ENCODE measurements at places on chromosomes 3 and 15. TPM values are rescaled to one million over a fixed set of nuclear protein-coding genes. Genes with fewer than 3 reads are reported as not detected.
A peak's percentile ranks its signal among the peaks of the same experiment; 100 is the strongest.

The SERINC4 gene
- 0.47 TPM for polyA plus RNA-seq

DNA sequence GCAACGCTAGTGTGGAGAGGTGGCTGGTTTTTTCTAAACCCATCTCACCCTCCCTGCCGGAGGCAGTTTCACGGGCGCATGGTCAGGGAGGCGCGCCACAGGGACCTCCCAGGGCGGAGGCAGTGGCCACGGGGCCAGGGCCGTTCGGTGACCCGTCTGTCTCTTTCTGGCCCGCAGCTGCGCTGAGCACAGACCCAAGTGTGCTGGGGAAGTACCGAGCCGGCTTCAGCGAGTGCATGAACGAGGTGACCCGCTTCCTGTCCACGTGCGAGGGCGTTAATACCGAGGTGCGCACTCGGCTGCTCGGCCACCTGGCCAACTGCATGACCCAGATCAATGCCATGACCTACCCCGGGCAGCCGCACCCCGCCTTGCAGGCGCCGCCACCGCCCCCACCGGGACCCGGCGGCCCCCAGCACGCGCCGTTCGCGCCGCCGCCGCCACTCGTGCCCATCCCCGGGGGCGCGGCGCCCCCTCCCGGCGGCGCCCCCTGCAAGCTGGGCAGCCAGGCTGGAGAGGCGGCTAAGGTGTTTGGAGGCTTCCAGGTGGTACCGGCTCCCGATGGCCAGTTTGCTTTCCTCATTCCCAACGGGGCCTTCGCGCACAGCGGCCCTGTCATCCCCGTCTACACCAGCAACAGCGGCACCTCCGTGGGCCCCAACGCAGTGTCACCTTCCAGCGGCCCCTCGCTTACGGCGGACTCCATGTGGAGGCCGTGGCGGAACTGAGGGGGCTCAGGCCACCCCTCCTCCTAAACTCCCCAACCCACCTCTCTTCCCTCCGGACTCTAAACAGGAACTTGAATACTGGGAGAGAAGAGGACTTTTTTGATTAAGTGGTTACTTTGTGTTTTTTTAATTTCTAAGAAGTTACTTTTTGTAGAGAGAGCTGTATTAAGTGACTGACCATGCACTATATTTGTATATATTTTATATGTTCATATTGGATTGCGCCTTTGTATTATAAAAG is 1.8 kb downstream of the HES1 start:
- H3K4me3 ChIP-seq, result peak overlapping the region; percentile 87
- peak; percentile 79 for DNase-seq
- no peaks in the 10 kb centered on the region for H3K36me3 ChIP-seq
- peak overlapping the region; percentile 96 for H3K27ac ChIP-seq

The IDH2 gene
- polyA plus RNA-seq, result 545 TPM

- no peaks in the 10 kb centered on the region for H3K36me3 ChIP-seq
- no peak overlapping the region for H3K4me3 ChIP-seq
- H3K4me1 ChIP-seq, result peaks cover 3% of the 10 kb centered on the region
- no peak for DNase-seq
Observed at GRCh38 chr3:69880069-69880640, 119.4 kb upstream of the SAMMSON start.

The TAGLN3 gene
- polyA plus RNA-seq, result 5.7 TPM

DNA sequence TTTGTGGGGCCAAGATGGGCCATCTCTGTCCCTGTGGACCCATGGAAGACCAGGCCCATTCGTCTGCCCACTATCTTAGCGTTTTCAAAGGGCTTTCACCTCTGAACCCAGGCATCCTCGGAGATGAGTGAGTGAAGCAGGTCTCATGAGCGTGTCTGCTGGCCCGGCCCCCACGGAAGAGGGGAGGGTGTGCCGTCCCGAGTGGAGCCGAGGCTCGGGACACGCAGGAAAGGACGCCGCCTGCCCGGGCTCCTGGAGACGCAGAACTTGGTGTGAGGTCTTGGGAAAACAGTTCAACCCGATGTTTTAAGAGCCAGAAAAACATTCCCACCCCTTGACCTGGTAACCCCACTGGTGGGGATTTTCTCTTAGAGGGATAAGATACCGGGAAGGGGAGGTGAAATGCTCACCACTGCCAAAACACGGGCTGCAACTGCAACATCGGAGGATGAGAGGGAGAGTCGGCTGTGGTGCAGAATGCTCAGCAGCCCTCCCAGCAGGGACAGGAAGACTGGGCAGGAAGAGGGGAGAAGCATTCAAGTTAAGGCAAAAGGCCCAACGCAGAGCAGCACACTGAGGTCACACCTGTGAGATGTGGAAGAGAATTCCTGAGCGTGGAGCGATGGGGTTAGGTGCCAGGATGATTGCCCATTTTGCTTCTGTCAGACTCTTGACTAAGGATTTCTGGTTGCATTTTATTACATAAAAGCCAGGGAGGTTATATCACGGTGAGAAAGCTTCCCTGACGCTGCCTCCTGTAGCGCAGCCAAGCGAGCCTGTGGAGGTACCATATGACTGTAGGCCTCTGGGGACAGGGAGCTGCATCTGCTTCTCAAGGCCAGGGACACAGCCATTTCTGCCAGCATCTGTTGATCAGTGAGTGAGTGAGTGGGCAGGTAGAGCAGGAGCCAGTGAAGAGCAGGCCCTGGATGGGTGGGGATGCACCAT is 14.1 kb upstream of the STAB1 start:
- no peak overlapping the region for H3K4me3 ChIP-seq
- DNase-seq, result no peak
- H3K4me1 ChIP-seq, result no peaks in the 10 kb centered on the region
- no peaks in the 10 kb centered on the region for H3K27me3 ChIP-seq
- no peak overlapping the region for H3K27ac ChIP-seq

DNA sequence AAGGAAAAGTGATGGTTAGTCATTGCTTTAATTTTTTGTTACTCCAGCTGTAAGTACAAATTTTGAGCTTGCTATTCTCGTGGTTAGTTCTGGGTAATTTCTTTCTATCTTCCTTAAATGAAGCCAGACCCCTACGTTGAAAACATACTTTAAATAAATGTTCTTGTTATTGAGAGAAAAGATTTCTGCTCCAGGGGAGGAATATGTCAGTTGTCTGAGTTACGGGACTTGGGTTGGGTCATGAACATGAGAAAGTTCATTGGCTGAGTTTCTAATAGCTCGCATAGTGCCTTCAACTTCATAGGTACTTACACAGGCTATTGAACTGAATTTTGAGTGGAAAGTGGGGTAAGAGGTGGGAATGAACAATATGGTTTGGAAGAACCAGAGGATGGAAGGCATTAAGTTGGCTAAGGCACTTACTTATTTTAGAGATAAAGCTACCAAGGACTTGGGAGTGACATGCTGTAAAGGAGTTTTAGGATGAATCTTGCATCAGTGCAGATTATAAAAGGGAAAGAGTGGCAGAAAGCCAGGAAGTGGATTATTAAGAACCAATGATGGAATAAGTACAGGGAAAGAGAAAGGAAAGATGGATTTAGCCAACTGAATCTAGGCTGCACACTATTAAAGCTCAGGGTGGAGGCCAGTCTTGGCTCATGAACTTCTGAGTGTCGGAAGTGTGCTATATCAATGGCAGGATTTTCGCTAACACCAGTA is 1.4 kb downstream of the RPSA start:
- peak overlapping the region; percentile 92 for H3K4me3 ChIP-seq
- DNase-seq, result no peak
- H3K27ac ChIP-seq, result no peak overlapping the region
- no peaks in the 10 kb centered on the region for H3K27me3 ChIP-seq

DNA sequence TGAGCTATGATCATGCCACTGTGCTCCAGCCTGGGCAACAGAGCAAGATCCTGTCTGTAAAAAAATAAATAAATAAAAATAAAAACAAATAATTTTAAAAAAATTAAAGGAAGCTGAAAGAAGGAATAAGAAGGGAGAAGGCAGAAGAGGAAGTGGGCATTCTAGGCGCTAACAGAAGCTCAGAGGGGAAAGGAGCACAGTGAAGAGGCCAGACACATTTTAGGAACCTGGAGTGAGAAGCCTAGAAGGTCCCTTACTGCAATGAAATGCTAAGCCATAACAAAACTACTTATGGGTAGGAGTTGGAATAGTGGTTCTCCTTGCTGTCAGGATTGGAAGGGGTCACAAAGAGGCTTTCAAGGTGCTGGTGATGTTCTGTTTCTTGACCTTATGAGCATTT is 64.0 kb downstream of the ITGB5 start:
- H3K27me3 ChIP-seq, result no peaks in the 10 kb centered on the region
- DNase-seq, result no peak
- peaks cover 3% of the 10 kb centered on the region for H3K36me3 ChIP-seq

- peak within 1 kb of the TSS; percentile 64 for H3K4me3 ChIP-seq
- peak within 1 kb of the TSS; percentile 63 for H3K27ac ChIP-seq
- no peaks in the 10 kb centered on the region for H3K36me3 ChIP-seq
- DNase-seq, result peak; percentile 79
Observed at GRCh38 chr3:124033360-124034015, 41.6 kb upstream of the ROPN1 start.

GRCh38 chr3:47404431-47404876 is 23.6 kb downstream of the PTPN23 start:
- no peak overlapping the region for H3K27ac ChIP-seq
- H3K27me3 ChIP-seq, result no peaks in the 10 kb centered on the region
- peaks cover 10% of the 10 kb centered on the region for H3K36me3 ChIP-seq
- H3K4me3 ChIP-seq, result no peak overlapping the region
- DNase-seq, result no peak

- peaks cover 63% of the 10 kb centered on the region for H3K36me3 ChIP-seq
- no peaks in the 10 kb centered on the region for H3K27me3 ChIP-seq
- H3K4me3 ChIP-seq, result no peak overlapping the region
- H3K4me1 ChIP-seq, result peaks cover 1% of the 10 kb centered on the region
- no peak for DNase-seq
- peak overlapping the region; percentile 23 for H3K27ac ChIP-seq
Observed at GRCh38 chr15:30956216-30957124, 35.0 kb downstream of the MTMR10 start.

DNA sequence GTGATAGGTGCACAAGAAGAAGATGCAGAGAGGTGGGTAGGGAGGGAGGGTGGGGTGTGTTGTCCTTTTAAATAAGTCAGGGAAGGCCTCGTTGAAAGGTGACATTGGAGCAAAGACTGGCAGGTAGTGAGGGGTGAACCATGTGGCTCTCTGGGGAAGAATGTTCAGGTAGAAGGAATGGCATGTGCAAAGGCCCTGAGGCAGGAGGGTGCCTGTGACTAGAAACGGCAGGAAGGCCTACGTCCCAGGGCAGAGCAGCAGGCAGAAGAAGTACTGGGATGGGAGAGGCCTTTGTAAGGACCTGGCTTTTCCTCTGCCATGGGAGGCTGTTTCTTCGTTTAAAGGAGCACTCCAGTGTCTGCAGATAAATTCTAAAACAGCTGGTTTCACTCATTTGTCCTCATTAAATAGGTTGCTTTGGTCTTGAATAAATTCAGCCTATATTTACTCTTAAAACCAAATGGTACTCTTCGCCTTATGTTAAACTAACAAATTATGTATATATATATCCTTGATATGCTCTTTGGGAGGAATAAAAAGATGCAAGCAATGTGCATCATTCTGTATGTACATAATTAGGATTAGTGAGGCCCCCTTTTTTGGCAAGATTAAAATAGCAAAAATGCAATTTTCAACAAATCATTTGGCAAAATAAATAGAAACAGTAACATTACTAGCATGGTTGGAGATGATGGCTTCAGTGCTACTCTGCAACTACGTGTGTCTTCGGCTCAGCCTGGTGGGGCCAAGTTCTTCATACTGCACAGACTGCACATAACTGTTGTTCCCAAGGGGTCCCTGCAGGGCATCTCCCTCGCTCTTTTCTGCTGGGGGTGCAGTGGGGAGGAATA is 151.4 kb downstream of the KLF13 start:
- H3K27me3 ChIP-seq, result peaks cover 4% of the 10 kb centered on the region
- H3K4me3 ChIP-seq, result no peak overlapping the region
- no peak overlapping the region for H3K27ac ChIP-seq
- no peaks in the 10 kb centered on the region for H3K36me3 ChIP-seq
- H3K4me1 ChIP-seq, result peaks cover under 1% of the 10 kb centered on the region
- DNase-seq, result no peak

The NR2F2 gene
- 42.5 TPM for polyA plus RNA-seq

DNA sequence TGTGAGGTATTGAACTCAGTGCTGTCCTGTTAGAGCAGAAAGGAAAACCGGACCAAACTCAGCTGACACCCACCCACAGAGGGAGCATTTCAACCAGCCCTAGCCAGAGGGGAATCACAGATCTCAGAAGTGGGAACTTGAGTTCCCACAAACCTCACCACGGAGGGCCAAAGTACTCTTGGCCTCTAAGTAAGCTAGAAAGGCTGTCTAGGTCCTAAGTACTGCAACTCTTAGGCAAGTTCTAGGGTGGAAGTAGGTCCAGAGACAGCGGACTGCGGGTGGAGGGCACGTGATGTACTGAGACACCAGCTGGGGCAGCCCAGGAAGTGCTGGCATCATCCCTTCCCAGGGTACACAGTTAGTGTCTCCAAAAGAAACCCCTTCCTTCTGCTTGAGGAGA is 34.1 kb downstream of the EOMES start:
- H3K27me3 ChIP-seq, result no peaks in the 10 kb centered on the region
- H3K27ac ChIP-seq, result no peak overlapping the region
- no peak for DNase-seq
- no peak overlapping the region for H3K4me3 ChIP-seq
- H3K4me1 ChIP-seq, result no peaks in the 10 kb centered on the region

GRCh38 chr3:117665296-117665695 is 955.7 kb downstream of the TUSC7 start:
- peak; percentile 61 for DNase-seq
- no peaks in the 10 kb centered on the region for H3K36me3 ChIP-seq
- no peak overlapping the region for H3K4me3 ChIP-seq
- H3K27ac ChIP-seq, result no peak overlapping the region
- no peaks in the 10 kb centered on the region for H3K27me3 ChIP-seq

GRCh38 chr3:174308736-174309135 is 550.4 kb upstream of the NAALADL2 start:
- no peak overlapping the region for H3K4me3 ChIP-seq
- no peaks in the 10 kb centered on the region for H3K27me3 ChIP-seq
- no peak for DNase-seq

The HRG gene
- polyA plus RNA-seq, result 22.8 TPM

- no peak for DNase-seq
- H3K4me1 ChIP-seq, result no peaks in the 10 kb centered on the region
Observed at GRCh38 chr3:153273767-153274435, 111.9 kb downstream of the RAP2B start.

- H3K4me1 ChIP-seq, result no peaks in the 10 kb centered on the region
- DNase-seq, result no peak
- H3K27me3 ChIP-seq, result no peaks in the 10 kb centered on the region
- H3K4me3 ChIP-seq, result no peak overlapping the region
- no peak overlapping the region for H3K27ac ChIP-seq
Observed at GRCh38 chr3:71191031-71191482, 392.5 kb downstream of the FOXP1 start.

- no peak for DNase-seq
- no peaks in the 10 kb centered on the region for H3K4me1 ChIP-seq
- peaks cover 3% of the 10 kb centered on the region for H3K36me3 ChIP-seq
- no peaks in the 10 kb centered on the region for H3K27me3 ChIP-seq
Observed at GRCh38 chr3:94076055-94076454, 13.2 kb downstream of the NSUN3 start.

All from kidney (tissue), 22 donors.